ENCODE measurements at places on chromosomes 2 and 18.

DNA sequence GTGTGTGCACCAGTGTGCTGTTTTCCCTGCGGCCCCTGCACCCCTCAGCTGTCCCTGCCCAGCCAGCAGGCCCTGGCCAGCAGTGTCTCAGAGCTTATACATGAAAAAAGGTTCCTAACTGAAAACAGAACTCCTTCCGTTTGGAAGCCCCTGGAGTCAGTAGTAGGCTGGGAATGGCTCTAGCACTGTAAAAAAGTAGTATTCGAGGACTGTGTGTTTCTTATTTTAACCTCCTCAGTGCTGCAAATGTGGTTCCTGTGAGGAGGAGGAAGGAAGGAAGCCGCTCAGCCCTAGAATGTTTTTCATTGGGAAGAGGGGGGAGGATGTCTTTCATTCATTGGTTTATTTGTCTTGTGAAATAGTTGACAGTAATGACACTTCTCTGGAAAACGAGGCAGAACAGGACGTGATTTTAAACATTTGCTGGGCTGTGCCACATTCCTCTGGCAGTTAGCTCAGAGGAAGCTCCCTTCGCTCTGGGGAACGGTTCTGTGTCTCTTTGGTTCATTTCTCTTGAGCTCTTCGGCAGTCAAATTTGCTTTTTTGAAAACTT is 103.5 kb downstream of the SPTBN1 start:
- DNase-seq, result no peak

- DNase-seq, result no peak
Measured at GRCh38 chr2:43073401-43073825, 153.0 kb downstream of the ZFP36L2 start.

- DNase-seq, result no peak
Measured at GRCh38 chr18:49850636-49851035, 37.3 kb upstream of the ACAA2 start.

GRCh38 chr18:32048507-32049091 is 30.0 kb downstream of the RNF125 start:
- peak; percentile 58 for DNase-seq

GRCh38 chr18:63575681-63576080 is 11.5 kb upstream of the SERPINB13 start:
- no peak for DNase-seq

DNA sequence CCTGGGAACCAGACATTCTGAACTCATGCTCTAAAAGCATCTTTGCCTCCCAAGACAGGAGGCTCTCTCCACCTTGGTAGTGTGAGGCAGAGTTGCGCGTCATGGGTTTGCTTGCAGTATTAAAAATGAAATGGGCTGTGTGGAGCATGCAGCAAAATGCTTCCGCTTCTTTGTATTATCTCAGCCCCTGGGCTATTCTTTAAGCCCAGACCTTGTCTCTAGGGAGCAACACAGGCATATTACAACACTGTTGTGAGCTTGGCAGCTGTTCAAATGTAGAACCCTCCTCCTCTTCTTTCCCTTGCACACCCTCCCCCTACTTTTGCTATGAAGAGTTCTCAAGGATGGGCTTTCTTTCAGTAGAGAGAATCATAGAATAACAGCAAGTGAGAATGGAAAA is 185.1 kb upstream of the LHCGR start:
- no peak for DNase-seq

- no peak for DNase-seq
Measured at GRCh38 chr18:48304906-48305693, 104.1 kb downstream of the ZBTB7C start.

- no peak for DNase-seq
Measured at GRCh38 chr2:128512379-128513115, 193.9 kb upstream of the HS6ST1 start.

DNA sequence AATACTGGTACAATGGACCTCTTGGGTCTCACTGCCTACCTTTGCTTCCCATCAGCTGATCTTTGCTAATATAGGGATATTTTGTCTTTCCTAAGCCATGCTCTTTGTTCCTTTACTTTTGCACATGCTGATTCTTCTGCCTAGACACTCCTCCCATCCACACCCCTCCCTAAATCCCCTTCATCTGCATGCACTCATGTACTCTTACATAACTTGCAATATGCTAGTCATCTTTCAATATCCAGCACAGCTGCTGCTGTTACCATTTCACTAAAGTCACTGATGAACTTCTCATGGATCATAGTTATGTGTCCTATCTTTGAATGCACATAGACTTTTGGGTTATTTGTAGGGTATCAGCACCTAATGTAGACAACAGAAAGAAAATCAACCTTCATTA is 18.5 kb upstream of the DTNA start:
- no peak for DNase-seq

DNA sequence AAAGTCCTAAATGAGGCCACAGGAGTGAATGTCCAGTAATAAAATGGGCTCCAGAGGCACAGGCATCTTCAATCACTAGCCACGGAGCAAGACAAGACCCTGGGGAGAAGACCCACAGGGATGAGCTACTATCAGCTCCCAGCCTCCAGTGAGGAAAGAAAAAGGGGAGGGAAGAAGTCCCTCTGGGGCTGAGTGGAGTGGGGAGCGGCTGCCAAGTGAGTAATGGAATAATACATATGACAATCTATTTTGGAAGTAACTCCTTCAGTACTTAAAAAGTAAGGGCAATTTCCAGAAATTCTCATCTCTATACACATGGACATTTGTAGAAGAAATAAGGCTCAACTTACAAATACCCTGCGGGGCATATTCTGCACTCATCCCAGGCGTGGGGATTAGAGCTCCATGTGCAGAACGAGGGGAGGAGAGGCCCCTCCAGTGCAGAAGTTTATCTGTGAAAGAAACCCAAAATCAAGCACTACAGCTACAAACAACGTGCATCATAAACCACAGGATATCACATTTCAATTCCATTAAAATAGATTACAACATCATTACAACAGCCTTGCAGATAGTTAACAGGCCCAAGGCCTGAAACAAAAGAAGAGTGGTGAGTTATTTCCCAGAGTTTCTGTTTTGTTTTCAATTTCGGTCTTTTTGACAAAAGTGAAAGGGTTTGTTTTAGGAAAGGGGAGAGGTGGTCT is 84.9 kb downstream of the BCL11A start:
- no peak for DNase-seq

- no peak for DNase-seq
Measured at GRCh38 chr2:171412571-171413175, 21.1 kb downstream of the METTL8 start.

DNA sequence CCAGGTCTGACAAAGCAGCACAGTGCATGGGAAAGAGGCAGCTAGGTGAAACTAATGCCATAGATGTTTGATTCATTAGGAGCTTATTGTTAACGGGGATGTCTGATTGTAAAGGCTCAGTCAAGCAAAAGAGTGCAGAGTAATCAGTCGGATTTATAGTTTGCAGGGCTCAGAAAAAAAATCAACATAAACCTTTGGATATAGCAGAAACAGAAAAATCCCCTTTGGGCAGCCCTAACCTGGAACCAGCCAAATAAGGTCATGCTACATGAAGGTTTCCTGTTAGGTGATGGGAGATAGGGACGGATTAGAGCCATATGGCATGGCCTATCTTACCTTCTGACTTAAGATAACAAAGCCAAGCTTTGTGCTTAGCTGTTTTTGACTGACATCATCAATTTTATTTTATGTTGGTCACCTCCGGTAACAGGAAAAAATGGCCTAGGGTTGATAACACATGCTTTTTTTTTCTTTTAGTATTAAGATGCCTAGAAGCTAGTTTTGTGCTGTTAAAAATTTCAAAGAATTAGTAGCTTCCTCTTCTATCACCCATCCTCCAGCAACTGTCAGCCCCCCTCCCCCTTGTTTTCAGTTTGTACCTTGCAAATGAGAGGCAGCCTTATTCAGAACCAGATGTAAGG is 60.7 kb upstream of the ZEB2 start:
- no peak for DNase-seq

Measured in smooth muscle cell of the brain vasculature (primary cell).